Endothelial cell of umbilical vein (primary cell): ENCODE measurements at places on chromosomes 3 and 15.

- DNase-seq: no peak
Observed at GRCh38 chr15:67724691-67725375, 100.5 kb upstream of the SKOR1 start.

DNA sequence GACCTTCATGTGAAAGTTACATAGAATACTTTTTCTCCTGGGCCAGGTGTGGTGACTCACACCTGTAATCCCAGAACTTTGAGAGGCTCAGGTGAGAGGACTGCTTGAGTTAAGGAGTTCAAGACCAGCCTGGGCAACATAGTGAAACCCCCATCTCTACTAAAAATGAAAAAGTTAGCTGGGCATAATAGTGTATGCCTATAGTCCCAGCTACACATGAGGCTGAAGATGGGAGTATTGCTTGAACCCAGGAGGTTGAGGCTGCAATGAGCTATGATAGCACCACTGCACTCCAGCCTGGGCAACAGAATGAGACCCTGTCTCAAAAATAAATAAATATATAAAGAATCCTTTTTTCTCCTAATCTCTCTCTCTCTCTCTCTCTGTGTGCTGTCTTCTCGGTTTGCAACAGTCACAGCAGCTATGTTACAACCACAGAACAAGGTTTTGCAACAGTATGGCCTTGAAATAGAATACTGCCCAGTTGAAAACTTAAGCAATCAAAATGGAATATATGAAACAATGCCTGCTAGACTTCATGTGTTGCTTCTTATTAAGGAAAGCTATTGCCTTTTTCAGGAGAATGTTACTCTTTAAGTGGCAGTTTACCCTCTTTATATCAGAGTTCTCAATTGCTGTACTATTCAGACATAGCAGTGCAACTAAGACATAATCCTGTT lies 12.3 kb upstream of the DENND4A start:
- no peak for DNase-seq

GRCh38 chr15:98983334-98983733 lies 24.3 kb downstream of the PGPEP1L start:
- peak; percentile 45 for DNase-seq

DNA sequence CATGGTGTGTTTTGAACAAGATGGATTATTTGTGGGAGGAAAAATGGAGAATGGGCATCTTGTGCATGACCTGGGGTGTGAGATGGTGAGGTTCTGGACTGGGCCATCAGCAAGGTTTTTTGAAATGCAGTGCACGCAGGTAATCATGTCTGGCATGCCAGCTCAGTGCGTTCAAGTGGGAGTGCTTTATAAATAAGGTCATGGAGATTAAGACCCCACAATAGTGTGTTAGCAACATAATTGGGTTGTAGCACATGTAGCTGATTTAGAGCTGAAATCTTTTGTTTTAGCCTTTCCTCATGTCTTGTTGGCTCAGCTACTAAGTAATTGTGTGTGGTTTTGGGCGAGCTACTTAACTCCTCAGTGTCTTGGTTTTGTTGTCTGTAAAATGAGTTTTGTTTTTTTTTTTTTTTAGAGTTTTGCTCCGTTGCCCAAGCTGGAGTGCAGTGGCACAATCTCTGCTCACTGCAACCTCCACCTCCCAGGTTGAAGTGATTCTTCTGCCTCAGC lies 3.9 kb upstream of the CACNA1D start:
- no peak for DNase-seq

GRCh38 chr3:70980646-70981170 lies 602.8 kb downstream of the FOXP1 start:
- no peak for DNase-seq

DNA sequence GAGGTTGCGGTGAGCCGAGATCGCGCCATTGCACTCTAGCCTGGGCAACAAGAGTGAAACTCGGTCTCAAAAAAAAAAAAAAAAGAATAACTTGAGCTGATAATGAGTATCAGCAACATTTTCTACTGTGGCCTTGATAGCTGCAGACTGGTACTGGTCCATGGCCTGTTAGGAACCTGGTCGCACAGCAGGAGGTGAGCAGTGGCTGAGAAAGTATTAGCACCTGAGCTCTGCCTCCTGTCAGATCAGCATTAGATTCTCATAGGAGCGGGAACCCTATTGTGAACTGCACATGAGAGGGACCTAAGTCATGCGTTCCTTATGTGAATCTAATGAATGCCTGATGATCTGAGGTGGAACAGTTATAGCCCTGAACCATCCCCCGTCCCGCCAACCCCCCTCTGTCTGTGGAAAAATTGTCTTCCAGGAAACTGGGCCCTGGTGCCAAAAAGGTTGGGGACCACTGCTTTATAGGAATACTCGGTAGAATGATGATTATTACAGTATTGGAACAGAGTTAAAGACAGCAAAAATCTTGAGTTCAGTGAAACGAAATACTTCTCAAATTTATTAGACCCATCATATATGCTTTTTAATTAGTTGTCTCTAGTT lies 126.0 kb downstream of the ZNF609 start:
- DNase-seq: no peak

DNA sequence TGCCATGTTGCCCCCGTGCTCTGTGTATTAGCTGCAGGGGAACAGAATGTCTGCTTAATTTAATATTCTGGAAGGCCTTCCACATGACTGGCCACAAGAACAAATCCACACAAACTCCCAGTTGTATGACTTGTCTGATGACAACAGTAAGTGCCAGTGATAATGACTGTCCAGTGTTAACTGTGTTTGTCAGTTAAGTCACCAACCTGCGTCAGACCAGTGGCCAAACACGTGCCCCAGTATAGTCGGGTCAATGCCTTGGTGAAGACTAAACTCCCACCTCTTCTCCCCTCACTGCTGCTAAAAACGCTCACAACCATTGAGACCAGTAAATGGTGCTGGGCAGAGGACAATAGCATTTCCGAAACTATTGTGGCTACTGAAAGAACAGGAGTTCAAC lies 9.8 kb upstream of the ATP13A5 start:
- no peak for DNase-seq

GRCh38 chr3:42501681-42502428 lies 588 bp upstream of the VIPR1 start:
- peak; percentile 50 for DNase-seq

DNA sequence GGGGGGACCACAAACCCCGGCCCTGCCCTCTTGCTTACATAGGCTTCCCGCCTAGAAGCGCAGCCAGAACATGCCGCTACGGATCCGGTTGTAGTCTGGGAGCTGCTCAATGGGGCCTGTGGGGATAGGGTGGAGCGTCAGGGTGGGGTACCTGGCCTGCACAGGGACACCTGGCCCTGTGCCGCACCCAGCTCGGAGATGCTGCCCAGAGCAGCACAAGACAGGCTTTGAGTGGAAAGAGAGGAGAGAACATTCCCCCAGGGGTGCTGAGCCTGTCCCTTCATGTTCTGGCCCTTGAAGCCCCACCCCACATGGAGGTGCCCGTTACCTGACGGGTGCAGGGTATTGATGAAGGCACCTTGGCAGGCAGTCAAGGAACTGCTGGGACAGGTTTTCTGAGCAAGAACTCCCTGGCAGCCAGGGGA lies 4.0 kb upstream of the COL7A1 start:
- DNase-seq: no peak

DNA sequence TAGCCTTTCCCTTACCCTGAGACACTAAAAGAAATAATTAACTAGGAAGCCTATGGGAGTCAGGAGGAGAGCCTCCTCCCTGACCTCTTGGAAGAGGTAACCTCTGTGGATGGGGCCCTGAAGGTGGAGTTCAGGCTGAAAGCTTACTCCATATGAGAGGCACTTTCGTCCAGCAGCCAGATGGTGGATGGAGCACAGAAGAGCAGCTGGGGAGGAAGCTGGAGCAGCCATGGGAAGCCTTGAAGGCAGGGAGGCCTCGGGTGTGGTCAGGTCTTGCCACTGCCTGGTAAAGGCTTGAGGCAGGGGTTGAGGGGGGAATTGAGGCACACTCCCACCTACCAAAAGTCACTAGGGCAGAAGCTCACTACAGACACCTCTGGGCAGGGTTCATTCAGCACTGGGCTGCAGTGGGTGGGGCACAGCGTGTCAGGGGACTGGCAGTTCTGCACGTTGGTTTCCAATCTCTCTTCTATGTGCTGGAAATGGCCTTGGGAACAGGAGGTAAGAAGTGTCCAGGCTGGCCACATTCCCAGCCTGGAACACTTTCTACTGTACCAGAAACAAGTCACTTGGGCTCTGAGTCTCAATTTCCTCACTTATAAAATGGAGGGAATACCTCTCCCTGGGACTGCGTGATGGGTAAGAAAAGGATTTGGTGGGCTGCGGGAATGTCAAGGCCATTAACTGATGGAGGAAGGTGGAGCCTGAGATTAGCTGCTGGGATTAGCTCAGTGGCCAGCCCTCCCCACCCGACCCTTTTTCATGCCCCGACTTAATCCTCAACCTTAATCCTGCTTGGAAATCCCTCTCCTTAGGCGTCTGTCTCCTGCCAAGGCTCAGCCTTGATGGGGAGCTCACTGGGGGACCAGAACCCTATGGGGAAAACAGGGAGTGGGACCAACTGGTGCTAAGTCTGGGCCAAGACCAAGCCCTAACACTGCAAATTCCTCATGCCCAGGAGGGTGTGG lies 5.4 kb downstream of the PCBP4 start:
- no peak for DNase-seq

GRCh38 chr3:190301591-190301990 lies 20.7 kb downstream of the CLDN1 start:
- peak; percentile 24 for DNase-seq
